Islet precursor cell (in vitro differentiated cells): ENCODE measurements at places on chromosomes 13 and 19.
A peak's percentile ranks its signal among the peaks of the same experiment; 100 is the strongest.

DNA sequence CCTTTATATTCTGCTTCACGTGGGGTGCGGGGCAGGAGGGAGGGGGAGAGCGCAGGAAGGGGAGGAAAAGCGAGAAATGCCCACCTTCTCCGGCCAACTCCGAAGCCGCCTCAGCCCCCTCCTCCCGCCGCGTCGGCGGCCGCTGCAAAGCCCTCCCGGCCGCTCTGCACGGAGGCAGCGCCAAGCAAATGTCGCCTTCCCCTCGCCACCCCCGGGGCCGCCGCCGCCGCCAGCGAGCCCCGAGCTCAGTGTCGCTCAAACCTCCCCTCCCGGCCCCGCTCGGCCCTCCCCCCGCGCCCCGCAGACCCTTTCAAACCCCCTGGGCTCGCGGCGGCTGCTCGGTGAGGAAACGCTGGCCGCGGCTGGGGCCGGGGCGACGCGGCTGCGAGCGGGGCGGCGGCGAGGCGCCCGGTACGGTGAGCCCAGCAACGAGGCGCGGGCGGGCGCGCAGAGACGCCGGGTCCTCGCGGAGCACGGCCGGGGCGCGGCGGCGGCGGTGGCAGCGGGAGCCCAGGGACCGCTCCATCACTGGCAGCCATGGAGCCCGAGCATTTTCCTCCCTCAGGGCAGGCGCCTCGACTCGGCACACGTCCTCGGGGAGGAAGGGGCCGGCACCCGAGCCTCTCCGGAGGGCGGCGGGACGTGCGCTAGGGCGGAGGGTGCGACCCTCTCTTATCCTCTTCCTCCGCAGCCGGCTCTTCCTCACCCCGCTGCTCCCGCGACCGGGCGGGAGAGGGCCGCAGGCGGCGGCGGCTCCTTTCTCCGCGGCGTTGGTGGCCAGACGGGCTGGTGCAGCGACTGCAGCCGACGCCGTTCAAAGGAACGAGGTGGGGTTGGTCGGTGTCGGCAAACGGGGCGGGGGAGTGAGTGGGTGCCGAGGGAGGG, 463 bp upstream of the TSC22D1 start:
- peak; percentile 65 for DNase-seq

GRCh38 chr19:38352611-38353010, 17.0 kb downstream of the CATSPERG start:
- DNase-seq: no peak

GRCh38 chr19:39247701-39248664, 673 bp downstream of the IFNL4 start:
- peak; percentile 63 for DNase-seq

GRCh38 chr13:65763811-65764210, 1466.3 kb downstream of the PCDH9 start:
- DNase-seq: no peak

DNA sequence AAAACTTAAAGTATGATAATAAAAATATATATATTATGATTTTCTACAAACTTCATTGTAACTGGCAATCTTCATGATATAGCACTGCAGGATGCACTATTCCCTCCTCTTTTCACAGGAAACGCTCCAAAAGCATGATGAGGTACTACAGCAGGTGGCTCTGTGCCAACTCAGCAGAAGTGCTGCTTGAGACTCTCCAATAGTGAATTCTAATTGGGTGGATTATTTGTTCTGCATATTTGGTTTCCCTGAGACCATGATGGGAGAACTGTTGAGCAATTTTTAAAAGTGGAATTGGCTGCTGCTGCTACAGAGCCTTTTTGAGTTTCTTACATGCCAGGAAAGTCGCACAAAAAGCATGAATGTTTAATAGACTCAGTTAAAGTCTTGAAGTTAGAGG, 1782.4 kb upstream of the PCDH20 start:
- DNase-seq: no peak

DNA sequence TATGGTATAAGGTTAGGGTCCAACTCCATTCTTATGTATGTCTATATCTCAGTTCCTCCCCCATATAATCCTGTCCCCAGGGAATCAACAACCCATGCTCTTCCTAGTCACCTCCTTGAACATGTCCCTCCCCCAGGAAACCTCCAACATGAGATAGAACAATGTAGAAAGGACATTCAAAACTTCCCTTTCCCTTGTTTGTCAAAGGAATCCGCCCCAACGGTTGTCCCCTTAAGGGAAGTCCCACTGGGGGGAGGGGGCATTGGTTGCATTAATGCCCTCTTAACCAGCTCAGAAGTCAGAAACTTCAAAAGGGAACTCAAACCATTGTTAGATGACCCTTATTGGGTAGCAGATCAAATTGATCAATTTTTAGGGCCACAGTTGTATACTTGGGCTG, 6.8 kb upstream of the ZNF561 start:
- DNase-seq: no peak

DNA sequence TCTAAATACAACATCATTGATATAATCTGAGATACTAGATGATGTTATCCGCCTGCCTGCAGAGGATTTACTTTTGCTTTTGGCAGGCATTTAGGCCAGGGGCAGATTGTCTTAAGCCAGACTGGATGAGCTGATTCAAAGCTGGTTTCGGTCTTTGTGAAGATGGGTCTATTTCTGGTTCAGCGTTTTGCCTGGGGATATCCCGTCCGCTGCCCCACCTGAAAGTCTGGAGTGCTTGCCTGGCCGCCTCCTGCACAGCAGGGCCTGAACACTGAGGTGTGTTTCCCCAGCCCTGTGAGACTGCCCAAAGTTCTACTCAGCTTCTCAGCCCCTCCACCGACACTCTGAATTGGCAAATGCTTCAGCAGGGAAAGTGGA, 149.7 kb downstream of the KATNAL1 start:
- DNase-seq: no peak

GRCh38 chr19:47406711-47407416, 12.5 kb downstream of the MEIS3 start:
- DNase-seq: peak; percentile 73

DNA sequence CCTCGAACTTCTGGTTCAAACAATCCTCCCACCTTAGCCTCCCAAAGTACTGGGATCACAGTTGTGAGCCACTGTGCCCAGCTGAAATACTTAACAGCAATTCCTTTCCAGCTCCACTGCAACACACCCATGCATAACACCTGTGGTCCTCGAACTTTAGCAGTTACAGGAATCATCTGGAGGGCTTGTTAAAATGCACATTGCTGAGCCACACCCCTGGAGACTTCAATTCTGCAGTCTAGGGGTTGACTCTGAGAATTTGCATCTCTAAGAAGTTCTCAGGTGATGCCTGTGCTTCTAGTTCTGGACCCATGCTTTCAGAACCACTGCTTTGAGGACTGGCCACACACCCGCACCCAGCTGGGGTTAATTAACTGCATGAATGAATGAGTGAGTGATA, 53.1 kb upstream of the UBL3 start:
- DNase-seq: no peak

GRCh38 chr19:32977280-32977679, 5.2 kb downstream of the FAAP24 start:
- no peak for DNase-seq

GRCh38 chr19:46786236-46787039, 2.0 kb downstream of the SLC1A5 start:
- DNase-seq: peak; percentile 84
